AG09319 (cell line): ENCODE measurements at places on chromosomes 3 and 15.

GRCh38 chr3:188157971-188158370 lies 4.0 kb downstream of the LPP start:
- DNase-seq: no peak

- no peak for DNase-seq
These were observed 83.7 kb upstream of the NEDD4 start for GRCh38 chr15:56077081-56077480.

DNA sequence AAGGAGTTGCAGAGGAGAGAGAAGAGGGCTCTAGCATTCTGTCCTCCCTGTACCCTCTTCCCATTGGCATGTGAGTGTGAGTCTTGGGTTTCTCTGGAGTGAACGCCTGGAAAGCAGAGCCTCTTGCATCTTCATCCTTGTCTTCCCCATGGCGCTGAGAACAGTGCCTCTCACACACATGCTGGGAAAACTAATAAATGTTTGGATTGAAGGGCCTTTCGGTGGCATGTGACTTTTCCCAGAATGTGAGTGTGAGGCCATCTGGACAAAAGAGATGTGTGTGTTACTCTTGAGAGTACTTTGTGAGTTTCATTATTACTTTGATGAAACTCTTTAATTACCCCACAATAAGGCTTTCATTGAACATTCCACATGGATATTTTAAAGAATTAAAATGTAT lies 122.3 kb downstream of the MITF start:
- no peak for DNase-seq

DNA sequence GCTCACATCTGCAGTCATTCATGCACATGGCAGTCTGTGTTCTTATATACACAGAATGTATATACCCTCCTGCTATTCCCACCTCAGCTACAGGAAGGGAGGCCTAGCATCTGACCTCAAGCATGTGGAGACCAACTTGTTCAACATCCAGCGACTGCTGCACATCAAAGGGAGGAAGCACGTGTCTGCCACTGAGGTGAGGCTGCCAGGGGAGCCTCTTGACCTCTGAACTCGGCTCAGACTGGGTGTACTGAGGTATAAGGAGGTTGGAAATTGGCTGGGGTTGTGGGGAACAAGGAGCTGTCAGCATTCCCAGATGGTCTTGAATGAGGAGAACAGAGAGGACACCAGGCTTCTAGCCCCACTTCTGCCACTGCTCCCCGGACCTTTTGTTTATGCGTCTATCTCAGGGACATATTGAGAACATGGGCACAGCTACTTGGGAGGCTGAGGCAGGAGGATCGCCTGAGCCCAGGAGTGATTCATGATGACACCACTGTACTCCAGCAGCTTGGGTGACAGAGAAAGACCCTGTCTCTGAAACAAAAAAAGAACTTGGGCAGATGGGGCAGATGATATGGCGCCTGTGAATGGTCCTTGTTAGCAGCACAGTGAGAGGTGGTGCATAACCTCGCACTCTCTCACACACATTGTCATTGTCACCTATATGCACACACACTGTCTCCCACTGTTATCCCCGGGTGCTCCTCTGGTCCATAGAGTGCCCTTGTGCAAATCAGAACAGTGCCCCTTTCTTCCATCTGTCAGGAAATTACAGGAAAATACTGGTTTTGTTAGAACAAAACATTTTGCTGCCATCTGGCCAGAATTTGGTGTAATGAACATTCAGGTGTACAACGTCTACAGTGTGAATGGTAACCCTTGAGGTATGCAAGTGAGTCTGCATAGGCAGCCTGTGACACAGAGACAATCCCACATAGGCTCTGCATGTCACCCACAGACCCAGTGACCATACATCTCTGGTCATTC lies 5.4 kb downstream of the VILL start:
- DNase-seq: no peak

GRCh38 chr3:8574040-8574669 lies 70.4 kb downstream of the SSUH2 start:
- no peak for DNase-seq

DNA sequence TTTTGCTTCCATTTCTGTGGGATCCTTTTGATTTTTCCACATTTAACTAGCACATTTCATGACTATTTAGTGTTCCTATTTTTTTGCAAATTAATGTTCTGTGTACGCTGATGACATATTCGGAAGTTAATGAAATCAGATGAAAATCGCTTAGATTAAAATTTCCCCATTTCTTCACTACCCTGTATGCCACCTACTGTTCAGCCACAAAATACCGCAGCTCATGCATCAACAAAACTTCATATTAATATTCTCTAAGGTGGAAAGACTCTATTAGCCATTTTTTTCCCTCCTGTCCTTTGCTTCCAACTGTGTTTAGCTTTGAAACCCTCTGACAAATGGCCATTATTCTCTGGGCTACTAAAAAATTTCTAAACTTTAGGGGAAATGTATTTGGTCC lies 300.6 kb downstream of the MECOM start:
- no peak for DNase-seq
